ENCODE measurements at places on chromosomes 13 and 19. TPM values are rescaled to one million over a fixed set of nuclear protein-coding genes. Genes with fewer than 3 reads are reported as not detected.

The PODNL1 gene
- 1.6 TPM for total RNA-seq

The DZIP1 gene
- 20.1 TPM for total RNA-seq

The KIR2DL1 gene
- total RNA-seq, result not detected

The ZNF565 gene
- total RNA-seq, result 7.6 TPM

The FLT3LG gene
- 5.4 TPM for total RNA-seq
